ENCODE measurements at places on chromosomes 7 and 10.

GRCh38 chr10:130036296-130037065 lies 72.4 kb upstream of the EBF3 start:
- no peak for DNase-seq

DNA sequence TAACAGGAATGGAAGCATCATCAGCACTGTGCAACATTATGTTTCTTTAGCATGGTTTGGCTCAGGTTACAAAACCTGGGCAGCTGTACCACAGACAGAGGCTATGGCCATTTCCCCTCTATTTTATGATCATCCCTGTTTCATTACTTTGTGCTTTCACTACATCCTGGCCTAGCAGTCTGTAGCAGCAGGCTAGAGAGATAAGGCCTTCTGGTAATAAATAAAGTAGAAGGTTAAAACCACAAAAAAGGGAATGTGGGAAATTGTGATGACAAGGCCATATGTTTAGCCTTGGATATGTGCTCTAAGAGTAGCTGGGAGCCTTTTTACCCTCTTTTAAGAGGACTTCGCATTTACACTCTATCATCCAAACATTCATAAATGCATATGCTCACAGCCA lies 266.2 kb upstream of the PHF14 start:
- no peak for DNase-seq

DNA sequence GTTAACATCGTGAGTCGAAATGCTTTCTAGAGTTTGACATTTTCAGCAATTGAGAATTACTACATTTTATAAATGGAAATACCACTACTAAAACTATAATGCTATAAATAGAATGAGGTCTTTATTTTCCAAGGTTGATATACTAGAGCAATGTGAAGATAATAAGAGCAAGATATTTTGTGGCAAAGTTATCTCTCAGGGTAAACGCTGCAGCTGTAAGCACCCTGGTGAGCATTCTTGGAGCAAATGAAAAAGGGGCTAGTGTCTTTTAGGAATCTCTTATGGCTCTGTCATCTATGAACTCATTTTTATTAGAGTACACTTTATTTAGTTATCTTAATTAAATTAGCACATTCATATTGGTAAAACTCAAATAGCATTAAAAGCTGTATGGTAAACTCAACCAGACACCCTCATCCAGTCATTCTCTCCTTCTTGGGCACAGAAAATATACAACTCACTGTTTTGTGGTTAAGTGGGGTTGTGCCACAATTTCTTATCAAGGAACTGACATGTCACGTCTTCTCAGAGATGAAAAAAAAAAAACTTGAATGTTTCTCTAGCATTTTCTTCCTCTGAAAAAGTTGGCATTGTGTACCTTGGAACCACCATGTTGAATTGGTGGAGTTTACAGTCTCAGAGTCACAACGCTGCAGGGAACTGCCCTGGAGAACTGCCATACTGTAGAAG lies 289.5 kb upstream of the PFKP start:
- no peak for DNase-seq

DNA sequence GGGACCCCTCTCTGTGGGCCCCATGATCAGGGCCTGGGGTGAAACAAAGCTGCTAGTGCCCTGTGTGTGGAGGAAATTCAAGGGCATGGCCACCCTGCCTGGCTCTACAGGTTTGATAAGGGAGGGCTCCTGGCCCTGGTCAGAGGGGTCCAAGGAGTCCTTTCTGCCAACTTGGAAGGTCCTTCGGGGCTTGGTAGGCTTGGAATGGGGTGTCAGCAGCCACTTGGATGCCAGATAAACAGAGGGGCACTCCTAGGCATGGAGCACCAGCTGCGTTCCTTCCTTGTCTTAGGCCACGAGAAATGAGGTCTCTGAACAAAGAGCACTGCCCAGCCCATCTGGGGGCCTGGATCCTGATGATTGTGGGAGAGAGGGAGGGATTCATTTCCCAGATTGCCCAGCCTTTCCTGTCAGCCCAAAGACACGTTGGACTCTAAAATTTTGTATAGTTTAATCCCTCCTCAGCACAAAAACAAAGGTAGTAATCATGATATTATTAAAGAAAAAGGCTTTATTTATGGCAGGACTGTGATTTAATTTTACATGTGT lies 5.1 kb downstream of the MTURN start:
- DNase-seq: no peak

GRCh38 chr10:94091649-94092048 lies 97.9 kb downstream of the PLCE1 start:
- DNase-seq: no peak

DNA sequence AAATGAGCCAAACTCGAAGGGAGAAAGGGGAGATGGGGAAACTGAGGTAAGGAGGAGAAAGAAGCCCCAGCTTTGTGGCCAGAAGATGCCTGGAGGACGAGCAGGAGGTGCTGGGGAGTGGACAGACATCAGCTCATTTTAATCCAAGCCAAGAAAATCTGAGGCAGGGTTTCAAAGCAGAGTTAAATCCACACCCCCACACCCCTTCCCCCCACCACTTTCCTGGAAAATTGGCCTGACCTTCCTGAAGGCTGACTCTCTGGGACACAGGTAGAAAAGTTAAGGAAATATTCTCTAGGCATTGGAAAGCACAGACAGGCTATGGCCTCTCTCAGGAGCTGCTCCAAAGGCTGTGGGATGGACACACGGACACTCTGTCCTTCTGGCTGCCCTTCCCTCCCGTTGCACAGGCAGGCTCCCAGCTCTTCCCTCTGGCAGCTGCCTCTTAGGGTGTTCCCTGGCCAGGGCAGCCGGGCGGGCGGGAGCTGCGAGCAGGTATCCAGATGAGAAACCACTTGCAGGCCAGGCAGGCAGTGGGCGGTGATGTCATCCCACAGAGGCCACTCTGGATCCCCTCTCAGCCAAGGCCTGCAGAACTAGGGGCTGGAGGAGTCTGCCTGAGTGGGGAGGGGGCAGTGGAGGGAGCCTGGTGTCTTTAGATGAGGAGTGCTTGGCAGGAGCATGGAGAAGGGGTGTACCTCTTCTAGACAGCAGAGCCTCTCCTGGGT lies 171.8 kb downstream of the NEURL1 start:
- DNase-seq: no peak

DNA sequence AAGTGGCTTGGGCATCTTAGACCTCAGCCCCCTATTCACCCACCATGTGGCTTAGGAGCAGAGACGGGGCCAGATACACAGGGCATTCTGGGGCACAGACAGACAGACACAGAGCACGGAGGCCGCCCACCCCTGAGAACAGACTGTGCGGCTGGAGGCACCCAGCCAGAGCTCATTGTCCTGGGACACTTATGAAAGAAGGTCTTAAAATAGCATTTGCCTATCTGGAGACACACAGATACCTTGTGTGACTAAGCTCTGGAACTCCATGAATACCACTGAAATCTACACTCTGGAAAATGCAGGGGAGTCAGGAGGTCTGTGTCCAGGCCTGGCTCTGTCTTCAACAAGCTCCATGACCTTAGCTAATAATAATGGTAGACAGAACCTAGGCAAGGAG lies 41.4 kb upstream of the ADO start:
- DNase-seq: no peak

DNA sequence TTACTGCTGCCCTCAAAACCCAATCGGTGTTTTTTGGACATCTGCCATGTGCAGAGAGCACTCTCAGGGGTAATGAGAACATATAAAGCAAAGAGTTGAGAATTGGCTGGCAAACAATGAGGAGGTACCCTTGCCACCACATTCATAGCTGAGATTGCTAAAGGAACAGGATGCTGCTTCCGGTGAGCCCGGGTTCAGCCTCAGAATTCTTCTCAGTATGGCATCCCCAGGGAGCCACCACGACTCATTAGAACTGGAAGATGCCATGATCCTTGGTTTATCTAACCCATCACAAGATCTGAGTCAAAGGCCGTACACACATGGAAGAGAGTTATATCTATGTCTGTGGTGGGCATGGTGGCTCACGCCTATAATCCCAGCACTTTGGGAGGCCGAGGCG lies 174.4 kb downstream of the ARID5B start:
- no peak for DNase-seq

DNA sequence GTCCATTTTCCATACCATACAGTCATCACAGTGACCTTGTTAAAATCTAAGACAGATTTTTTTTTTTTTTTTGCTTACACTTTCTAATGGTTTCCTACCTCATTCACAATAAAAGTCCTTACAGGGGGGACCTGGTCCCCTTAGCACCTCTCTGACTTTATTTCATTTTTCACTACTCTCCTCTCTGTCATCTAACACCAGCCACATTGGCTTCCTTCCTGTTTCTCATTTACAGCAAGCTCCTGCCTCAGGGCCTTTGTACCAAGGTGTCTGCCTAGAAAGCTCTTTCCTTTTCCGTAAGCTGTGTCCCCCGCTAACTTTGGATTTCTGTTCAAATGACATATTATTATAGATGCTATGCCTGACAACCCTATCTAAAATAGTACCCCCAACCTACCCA lies 27.7 kb downstream of the CC2D2B start:
- DNase-seq: no peak

DNA sequence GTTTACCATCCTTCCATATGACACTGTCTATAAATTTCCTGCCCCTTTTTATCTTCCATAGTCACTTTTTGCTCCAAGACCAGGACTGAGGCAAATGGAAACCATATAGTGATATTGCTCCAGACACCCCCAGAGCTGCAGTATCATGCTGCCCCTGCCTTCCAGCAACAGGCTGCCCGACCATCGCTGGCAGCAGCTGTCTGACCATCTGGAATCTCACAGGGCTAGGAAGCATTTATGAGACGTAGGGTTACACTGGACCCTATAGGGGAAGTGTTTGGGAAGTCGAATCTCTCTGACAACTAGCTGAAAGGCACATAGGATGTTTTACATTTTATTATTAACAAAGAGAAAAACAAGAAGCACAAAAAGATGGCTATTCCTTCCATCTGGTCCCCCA lies 19.4 kb downstream of the ENO4 start:
- no peak for DNase-seq

- DNase-seq: no peak
These were observed 21.5 kb downstream of the ADARB2 start for GRCh38 chr10:1715821-1716220.

GRCh38 chr10:130713135-130713534 lies 576.9 kb downstream of the GLRX3 start:
- DNase-seq: no peak

- no peak for DNase-seq
These were observed 854 bp downstream of the MTG1 start for GRCh38 chr10:133394801-133395221.

DNA sequence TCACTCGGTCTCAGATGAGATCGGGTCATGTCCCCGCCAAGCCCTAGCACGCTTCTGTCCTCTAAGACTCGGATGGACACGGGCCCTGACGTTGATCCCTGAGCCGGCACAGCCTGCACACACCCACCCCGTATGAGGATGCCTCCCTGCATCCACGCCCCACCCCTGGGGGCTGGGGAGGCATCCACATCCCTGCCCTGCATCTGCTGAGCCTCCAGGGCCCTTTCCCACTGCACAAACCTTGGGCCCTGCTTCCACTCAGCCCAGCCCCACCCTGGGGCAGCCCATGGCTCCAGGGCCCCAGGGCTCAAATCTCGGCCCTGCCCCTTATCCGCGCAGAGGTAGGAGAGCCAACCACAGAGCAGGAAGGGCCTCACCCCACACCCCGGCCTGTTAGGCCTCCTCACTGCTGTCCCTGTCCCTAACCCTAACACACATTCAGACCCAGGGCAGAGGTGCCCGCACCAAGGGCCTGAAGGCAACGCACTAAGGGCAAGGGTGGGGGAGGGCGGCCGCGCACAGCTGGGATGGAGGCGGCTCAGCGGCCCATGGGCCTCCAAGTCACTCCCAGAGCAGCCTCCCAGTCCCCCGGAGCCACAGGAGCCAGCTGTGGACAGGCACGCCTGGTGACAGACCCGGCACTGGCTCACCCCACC lies 9.5 kb upstream of the MICALL2 start:
- no peak for DNase-seq

DNA sequence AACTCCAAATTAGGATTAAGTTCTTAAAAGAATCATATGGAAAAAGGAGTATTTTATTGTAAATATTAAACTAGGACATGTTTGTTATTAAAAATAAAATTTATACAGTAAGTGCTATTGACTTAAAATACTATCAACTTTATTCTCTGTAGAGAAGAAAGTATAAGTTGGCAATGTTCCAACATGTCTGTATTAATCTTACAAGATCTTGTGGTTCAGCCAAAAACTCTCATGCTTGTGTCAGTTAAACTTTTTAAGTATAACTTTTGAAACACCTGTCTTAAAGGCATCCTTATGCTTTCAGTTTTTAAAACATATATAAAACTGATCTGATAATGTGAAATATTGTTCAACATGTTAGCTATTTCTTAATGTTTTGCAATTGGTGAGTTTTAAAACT lies 160.7 kb downstream of the ZEB1 start:
- no peak for DNase-seq

DNA sequence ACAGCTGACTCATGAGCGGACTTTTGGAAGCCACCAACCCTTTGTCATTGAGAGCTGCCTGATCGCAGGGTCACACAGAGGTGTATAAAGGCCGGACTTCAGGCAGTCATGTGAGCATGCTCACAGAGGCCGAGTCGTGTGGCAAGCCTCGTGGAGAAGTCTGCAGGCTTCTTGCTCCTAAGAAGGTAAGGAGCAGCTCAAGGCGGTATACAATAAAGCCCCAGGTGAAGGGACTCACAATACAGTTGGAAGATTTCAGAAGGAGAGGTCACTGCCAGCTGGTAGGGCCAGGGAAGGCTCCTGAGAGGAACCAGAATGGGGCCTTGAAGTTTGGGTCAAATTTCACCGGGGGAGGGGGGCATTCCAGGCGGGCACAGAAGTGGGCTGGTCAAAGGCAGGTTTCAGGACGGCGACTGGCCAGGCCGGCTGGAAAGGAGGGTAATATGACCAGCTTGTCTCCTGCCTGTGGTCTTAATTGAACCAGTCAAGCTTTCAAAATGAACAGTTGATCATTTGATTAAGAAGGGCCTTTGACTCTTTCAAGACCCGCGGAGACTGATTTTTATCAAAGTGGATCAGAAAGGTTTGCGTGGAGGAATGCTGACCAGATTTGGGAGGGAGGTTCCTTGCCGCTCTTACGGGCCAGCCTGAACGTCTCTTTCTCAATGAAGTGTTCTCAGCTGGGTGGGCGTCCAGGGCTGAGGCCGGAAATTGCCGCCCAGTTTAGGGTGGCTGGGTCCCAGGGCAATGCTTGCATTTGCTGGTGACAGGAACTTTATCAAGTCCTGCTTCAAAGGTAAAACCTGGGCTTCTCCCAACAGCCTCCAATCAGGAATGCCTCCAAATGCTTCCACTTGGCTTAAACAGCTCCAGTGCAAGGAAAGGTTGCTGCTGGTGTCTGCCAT lies 178.6 kb downstream of the EMX2 start:
- no peak for DNase-seq

DNA sequence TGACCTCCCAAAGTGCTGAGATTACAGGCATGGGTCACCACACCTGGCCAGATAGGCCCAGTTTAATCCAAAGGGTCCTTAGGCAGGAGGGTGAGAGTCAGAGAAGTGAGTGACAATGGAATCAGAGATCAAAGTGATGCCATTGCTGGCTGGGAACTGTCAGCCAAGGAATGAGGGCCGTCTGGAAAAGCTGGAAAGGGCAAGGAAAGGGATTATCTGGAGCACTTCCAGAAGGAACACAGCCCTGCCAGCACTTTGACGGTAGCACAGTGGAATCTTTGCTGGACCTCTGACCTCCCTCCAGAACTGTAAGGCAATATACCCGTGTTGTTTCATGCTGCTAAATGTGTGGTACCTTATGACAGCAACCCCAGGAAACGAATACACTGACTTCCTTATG lies 11.3 kb upstream of the TAS2R40 start:
- no peak for DNase-seq

Data from SHP77 treated with DMSO at 0.1 percent for 48 hours (cell line).